CD8-positive, alpha-beta memory T cell (primary cell): ENCODE measurements at places on chromosomes 7 and 10. TPM values are rescaled to one million over a fixed set of nuclear protein-coding genes. Genes with fewer than 3 reads are reported as not detected.

- peak overlapping the region; percentile 13 for H3K27ac ChIP-seq
- DNase-seq: no peak
- H3K27me3 ChIP-seq: no peaks in the 10 kb centered on the region
- H3K4me3 ChIP-seq: no peak overlapping the region
- H3K36me3 ChIP-seq: no peaks in the 10 kb centered on the region
These were observed 123.7 kb downstream of the IMMP2L start for GRCh38 chr7:111438369-111439289.

DNA sequence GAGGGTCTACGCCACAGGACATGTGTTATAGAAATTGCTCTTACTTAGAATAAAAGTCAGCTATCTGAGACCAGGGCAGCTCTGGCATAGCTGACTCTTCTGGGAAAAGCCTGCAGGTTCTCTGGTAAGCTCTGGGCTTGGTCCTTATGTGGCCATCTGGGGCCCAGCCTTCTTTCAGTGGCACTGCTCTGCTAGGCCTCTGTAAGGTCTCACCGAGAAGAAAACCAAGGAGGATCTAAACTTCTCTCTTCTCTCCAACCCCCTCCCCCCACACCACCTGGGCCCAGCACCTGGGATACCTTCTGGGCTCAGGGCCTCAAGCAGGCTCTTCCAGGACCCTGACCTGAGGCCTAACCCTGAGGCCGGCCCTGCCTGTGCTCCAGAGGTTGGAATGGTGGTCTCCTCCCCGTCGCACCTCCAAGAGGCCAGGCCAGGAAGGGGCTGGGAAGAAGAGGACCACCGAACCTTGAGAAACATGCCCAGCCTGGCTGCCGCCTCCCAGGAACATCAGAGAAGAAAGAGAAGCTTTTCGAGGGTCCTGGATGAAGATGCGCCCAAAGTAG is 323.6 kb downstream of the GFRA1 start:
- H3K4me1 ChIP-seq: no peaks in the 10 kb centered on the region
- no peak overlapping the region for H3K4me3 ChIP-seq
- H3K36me3 ChIP-seq: no peaks in the 10 kb centered on the region
- H3K27me3 ChIP-seq: no peaks in the 10 kb centered on the region
- H3K27ac ChIP-seq: no peak overlapping the region

DNA sequence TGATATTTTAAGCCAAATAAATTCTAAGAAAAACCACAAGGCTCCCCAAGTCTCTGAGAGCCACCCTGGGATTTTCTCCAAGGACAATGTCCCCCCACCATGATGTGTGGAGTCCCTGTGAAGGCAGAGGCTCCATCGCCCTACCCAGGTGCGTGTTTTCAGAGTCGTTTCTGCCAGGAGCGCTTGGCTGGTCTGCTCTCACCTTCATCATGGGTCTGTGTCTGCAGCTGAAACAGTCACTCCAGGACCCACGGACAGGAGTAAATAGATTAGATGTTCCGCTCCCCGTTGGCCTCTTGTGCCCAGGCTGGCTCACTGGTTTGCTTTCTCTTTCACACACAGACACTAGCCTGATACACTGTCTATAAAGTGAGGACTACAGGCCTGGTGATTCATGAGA is 217.5 kb downstream of the SFMBT2 start:
- H3K4me3 ChIP-seq: peak overlapping the region; percentile 35
- DNase-seq: no peak
- no peak overlapping the region for H3K27ac ChIP-seq
- peaks cover 73% of the 10 kb centered on the region for H3K4me1 ChIP-seq
- H3K27me3 ChIP-seq: no peaks in the 10 kb centered on the region
- H3K36me3 ChIP-seq: peaks cover 15% of the 10 kb centered on the region

DNA sequence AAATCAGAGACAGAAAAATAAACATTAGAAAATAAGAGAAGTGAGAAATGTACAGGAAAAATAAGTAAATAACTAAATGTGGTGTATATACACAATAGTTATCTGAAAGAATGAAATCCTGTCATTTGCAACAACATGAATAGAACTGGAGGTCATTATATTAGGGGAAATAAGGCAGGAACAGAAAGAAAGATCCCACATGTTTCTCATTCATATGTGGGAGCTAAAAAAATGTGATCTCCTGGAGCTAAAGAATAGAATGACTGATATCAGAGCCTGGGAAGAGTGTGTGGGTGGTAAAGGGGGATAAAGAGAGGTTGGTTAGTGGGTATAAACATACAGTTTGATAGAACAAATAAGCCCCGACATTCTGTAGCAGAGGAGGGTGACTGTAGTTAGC is 27.3 kb downstream of the PLXDC2 start:
- no peaks in the 10 kb centered on the region for H3K27me3 ChIP-seq
- H3K4me3 ChIP-seq: no peak overlapping the region
- H3K4me1 ChIP-seq: no peaks in the 10 kb centered on the region
- H3K36me3 ChIP-seq: no peaks in the 10 kb centered on the region
- DNase-seq: no peak

- no peak overlapping the region for H3K4me3 ChIP-seq
- no peaks in the 10 kb centered on the region for H3K36me3 ChIP-seq
- H3K27me3 ChIP-seq: no peaks in the 10 kb centered on the region
- no peak for DNase-seq
- no peaks in the 10 kb centered on the region for H3K4me1 ChIP-seq
These were observed 8.6 kb downstream of the CALN1 start for GRCh38 chr7:72403458-72404076.

DNA sequence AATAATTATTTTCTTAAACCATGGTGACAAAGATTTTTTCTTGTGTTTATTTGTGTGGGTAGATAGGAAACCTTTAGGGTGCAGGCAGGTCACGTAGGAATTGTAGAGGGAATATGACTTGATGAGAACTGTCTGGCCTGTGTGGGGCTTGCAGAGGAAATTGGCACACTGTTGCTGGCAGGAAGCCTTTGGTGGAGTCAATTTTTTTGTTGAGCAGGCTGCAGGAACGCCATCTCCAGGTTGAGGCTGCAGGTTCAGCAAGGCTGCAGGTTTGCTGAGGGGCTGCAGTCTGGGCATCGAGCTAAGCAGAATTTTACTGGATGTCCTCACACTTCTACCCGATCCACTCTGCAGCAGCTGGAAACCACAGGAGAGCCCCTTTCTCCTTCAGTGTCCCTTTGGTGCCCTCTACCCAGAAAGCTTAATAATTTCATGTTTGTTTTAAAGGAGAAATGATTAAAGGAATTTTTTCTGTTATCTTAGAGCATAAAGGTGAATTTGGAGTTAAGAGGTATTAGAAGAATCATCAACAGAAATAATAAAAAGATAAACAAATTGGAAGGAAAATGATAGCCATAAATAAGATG is 37.0 kb downstream of the TBC1D12 start:
- H3K4me1 ChIP-seq: no peaks in the 10 kb centered on the region
- H3K36me3 ChIP-seq: no peaks in the 10 kb centered on the region
- H3K27me3 ChIP-seq: no peaks in the 10 kb centered on the region
- no peak for DNase-seq

SYNPO2L gene
- total RNA-seq: not detected

TMEM213 gene
- total RNA-seq: not detected
